ENCODE measurements at places on chromosomes 2 and 18.

DNA sequence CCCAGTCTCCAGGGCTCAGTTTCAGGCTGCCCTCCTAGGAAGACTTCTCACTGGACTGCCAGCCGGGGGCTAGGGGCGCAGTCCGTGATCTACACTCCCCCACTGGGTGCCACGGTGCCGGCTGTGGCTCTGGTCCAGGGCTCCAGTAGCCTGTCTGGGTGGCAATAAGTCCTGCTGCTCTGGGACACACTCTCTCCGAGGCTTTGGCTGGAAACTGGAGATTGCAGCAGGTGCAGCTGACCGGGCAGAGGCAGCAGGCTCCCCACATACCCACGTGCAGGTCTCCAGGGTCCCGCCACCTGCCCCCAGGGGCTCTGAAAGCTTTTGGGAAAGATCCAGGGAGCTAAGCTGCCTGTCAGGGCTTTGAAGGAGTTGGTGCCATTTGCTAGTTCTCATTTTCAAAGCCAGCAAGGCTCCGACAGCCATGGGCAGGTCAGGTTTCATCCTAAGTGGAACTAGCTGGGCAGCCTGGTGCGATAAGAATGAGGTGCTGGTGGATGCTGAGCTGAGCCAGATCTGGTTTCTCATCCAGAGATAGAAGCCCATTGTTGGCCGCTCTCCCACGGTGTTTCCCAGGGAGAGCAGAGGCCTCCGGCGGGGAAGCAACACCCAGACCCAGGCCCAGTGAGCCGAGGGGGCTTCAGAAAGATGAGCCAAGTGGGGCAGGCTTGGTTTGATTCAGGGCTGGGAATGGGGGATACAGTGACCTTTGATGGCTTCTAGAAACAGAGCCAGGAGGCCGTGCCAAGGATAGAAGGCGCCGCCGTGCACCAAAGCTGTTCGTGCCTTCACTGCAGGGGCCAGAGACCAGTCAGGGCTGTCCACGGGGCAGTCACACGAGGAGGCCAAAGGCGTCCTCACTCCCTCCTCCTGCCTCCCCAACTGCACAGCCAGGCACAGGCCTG lies 141.7 kb upstream of the GPC1 start:
- DNase-seq = no peak

- no peak for DNase-seq
Observed at GRCh38 chr18:56333146-56333545, 305.2 kb downstream of the TXNL1 start.

DNA sequence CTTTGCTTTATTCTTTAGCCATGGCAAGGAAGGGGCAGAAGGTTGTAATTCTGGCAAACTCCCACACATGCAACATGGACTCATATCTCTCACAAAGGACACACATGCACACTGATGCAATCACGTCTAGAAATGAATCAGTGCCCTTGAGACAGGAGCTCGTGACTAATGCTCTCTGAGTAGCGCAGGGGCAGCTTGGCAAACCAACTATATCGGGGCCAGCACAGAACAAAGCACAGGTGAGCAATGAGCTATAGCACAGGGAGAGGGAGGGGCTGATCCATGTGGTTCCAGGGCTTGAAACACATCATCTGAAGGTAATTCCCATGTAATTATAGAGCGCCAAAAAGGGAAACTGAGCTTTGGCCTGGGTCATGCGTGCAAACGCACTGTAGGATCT lies 165.2 kb upstream of the KLF7 start:
- DNase-seq = no peak

DNA sequence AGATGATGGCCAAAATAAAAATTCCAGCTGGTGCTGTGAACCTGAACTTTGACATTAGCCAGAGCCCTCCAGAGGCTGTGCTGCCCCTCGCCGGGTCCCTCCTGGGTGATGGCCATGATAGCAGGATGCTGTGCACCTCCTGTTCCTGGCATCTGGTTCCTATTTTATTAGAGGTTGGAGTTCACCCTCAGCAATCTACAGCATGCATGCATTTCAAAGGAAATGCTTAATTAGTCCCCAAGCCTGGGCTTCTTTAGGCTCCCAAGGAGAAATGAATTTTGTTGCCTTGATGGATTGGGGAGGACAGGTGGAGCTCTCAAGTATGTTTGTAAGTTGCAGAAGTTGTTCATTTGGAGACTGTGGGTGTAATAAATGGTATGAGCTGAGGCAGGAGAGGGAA lies 166.9 kb downstream of the GLI2 start:
- DNase-seq = no peak

DNA sequence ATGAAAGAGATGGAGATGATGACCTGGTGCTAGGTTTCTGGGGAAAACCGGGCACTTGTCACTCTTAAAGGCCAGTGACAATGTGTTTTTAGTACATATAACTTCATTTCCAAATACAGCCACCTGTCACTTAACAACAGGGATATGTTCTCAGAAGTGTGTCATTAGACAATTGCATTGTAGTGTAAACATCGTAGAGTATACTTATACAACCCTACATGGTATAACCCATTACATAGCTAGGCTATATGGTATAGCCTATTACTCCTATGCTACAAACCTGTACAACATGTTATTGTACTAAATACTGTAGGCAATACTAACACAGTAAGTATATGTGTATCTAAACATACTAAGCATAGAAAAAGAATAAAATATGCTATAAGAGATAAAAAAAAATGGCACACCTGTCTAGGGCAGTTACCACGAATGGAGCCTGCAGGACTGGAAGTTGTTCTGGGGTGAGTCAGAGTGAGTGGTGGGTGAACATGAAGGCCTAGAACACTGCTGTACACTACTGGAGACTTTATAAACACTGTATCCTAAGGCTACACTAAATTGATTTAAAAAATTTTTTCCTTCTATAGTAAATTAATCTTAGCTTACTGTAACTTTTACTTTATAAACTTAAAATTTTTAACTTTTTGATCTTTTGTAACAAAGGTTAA lies 123.2 kb downstream of the THADA start:
- no peak for DNase-seq

GRCh38 chr2:25669520-25669919 lies 3.9 kb downstream of the DTNB start:
- no peak for DNase-seq

DNA sequence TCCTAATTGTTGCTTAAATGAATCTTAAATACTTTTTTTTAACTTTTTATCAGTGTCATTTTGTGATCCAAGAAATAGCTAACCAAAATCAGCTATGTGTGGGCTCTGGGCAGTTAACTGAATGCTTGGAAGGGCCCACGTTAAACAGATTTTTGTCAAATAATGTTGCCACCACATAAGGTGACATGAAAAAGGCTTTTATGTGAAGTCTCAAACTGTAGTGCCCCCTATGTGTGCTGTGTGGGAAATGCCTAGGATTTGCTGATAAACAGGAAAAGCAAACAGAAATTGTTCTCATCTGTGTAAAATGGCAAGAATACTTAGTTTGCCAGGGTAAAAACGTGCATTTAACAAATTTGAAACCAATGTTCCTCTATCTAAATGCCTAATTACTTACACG lies 242.2 kb downstream of the ZNF516 start:
- DNase-seq = no peak

DNA sequence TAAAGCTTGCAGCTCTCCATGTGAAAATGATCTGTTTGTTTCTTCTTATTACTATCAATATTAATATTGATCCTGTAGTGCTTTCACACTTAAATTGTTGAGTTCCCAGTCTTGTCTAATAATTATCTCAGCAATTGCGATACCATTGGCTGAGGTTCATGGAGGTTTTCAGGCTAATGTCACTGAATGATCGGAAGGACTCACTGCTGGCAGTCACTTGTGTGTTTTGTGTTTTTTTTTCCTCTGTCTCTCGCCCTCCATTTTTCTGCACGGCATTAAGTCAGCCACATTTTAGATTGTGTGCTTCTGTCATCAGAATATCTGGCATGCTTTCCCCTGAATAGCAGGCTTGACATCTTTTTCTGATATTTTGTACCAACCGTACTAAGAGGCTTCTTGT lies 43.7 kb downstream of the AGAP1 start:
- DNase-seq = no peak

DNA sequence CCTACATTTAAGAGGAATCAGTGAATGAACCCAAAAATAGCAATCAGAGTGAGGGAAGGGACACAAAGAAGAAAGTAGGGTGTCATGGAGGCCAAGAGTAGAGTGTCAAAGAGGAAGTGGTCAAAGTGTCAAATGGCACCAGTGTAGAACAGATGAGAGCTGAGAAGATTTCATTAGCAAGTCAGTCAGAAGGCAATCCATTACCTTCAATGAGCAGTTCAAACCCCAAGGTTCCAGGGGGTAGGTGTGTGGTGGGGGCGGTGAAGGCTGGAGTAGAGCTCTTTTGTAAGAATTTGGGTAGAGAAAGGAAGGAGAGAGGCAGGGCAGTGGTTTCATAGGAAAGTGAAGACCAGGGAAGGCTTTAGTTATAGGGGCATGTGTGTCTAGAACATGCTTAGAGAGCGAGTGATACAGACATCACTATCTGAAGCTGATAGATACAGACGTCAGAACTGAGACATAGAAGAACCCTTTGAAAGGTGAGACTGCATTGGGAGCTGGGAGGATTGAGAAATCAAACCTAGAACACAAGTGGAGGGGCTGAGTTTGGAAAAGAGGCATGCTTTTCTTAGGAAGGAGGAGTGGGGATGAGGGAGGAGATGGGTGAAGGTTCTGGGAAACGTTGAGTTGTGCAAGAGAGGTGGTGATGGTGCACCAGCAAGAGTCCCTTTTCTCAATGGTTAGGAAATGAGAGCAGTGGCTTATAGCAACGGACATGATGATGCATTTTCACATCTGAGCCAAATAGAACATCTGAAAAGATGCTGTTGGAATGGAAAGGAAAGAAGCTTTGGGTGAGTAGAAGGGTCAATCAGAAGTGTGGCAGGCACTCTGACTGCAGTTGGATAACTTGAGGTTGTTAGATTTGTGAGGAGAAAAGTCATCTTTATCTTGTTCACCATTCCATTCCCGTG lies 48.9 kb upstream of the IL1RL1 start:
- DNase-seq = no peak

DNA sequence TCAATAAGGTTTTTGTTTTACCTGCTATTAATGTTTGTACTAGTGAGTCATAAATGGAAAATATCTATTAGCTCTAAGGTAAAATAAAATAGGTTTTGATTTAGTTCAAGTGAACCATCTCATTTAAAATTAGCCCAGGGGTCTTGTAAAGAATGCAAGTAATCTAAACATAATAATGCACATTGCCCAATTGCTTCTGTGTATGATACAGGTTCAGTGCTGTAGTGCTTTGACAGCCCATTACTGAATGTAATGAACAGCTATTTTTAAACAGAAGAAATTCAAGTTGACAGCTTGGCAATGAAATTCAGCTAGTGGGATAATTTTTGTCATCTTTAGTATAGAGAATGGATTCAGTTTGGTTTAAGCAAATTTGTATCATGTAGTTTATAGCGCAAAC lies 91.5 kb downstream of the CAMKMT start:
- no peak for DNase-seq

DNA sequence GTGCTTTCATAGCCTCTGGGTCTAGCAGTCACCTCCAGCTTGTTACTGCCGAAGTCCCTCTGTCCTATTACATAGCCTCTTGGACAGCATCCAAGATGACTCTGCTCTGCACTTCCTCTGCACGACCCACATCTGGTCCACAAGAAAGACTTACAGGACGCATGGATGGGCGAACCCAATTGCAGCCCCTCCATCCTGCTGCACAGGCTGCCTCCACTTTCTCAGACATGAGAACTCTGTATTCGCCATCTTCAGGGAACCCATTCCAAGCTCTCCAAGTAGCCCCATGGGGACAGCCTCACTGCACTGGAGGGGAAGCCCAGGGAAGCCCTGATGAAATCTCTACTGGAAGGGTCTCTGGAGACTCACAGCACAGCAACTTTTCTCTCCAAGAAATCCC lies 172.1 kb downstream of the GFPT1 start:
- DNase-seq = no peak

- no peak for DNase-seq
Observed at GRCh38 chr2:31402388-31402787, 12.2 kb downstream of the XDH start.
